ENCODE measurements at places on chromosomes 3 and 15.

DNA sequence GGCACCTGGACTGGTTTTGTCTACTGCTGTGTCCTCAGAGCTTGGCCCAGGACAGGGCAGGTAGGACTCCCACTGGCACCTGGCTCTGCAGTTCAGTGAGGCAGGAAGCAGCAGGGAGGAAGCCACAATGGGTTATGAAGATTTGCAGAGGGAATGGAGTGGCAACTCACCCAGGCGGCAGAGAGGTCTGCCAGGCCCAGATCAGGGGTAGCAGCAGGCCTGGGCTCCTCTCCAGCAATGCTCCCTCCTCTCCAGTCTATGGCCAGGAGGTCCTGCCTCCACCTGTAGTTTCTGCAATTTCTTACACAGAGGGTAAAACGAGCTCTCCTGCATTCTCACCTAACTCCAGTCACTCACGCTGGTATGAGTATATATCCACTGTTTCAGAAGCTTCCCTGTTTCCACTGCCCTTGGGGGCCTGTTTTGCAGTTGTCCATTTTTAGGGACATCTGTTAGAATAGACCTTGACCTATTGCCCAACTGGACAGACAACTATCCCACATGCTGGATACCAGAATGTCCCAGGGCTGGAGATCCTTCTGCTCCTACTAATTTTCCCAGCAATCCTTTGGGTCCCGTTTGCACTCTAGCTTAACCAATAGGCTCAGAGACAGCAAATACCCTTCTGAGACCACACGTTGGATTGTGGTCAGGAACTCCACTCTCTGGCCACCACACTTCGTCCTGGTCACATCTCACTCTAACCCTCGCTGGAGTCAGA, 35.2 kb downstream of the HMCES start:
- no peak for DNase-seq

DNA sequence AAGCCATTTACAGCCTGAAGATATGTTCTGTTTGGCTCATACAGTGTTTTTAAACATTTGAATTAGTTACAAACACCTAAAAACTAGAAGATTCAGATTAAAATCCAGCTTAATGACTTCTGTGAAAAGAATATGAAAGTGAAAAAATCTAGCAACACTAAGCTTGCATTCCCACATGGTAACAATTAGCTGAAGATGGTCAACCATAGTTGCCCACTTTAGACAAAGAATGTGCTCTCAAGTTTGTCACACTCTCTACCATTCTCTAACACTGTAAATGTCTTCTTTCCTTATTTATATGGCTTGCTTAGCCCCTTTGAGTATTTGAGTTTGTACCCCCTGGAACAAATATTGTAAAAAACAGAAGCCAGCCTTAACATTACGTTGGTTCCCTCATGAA, 32.7 kb downstream of the HDGFL3 start:
- DNase-seq = no peak

DNA sequence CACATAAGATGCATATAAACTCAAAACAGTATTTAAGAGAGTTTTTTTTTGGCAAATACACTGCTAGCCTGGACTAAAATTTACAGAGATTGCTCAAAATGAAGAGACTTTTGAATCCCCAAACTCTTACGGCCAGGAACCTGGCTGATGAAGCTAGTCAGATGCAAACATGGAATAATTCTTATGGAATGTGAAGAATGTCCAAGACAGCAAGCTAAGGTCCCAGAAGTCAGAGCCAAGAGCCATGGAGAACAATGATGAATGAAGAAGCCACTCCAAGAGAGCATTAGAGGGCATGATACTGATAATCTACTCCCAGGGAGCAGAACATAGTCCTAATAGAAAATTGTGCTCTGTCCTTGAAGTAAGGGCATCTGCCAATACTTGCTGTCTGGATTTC, 705.5 kb downstream of the DIPK2A start:
- no peak for DNase-seq

DNA sequence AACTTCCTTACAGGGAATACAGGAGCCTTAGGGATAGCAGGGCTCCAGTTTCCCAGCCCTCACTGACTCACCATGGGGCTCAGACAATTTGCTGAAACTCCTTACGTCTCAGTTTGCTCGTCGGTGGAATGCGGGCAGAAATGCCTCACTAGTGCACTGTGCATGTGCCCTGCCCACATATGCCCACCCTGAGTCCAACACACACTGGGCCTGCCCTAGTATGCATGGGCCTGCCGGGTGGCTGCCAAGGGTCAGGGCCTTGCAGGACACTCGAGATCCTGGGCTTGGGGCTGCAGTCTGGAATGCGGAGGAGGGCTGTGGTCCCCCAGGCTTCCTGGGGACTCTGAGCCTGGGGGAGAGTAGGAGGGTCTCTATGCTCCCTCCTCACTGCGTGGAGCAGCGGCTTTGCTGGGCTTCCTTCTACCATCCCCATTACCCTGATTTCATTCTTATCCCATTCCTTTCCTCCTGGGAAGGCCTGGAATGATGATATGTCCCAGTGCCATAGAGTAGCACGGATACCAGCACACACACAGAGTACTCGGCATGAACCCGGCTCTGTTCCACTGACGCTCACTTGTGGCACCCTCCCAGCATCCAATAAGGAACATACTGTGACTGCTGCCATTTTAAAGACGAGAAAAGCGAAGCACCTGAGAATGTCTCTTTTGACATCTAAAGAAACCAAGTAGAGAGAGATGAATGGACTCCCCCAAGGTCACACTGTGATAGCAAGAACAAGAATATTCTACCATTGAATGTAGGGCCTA, 124.2 kb downstream of the ASB7 start:
- DNase-seq = no peak

- no peak for DNase-seq
Measured at GRCh38 chr3:41247055-41248004, 48.0 kb downstream of the CTNNB1 start.

DNA sequence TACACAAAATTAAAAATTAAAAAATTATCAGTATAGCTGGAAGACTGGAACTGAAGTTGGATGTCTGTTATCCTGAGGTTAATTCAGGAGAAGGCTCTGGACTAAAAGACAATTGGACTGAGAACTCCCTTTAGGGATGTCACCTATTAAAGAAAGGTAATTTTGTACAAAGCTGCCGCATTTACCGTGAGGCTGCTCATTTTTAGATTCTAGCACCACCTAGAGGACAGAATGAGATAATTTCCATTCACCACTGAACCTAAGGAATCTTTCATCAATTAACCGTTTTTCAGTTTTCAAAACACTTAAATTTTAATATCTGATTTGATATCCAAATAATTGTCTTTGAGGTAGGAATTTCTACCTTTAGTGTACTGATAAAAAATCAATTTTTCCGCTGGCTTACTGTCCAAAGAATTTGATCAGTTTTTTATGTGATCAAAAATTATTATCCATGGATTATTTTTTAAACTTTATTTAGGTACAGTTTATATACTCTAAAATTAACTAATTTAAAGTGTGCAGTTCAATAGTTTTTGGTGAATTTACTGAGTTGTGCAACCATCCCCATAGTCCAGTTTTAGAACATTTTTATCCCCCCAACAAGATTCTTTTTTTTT, 106.7 kb upstream of the TNIK start:
- peak; percentile 63 for DNase-seq

GRCh38 chr3:54374214-54374852, 252.0 kb downstream of the CACNA2D3 start:
- DNase-seq = peak; percentile 3

GRCh38 chr3:29153811-29154210, 127.1 kb upstream of the RBMS3 start:
- DNase-seq = peak; percentile 80

- DNase-seq = no peak
Measured at GRCh38 chr15:81948222-81948621, 97.6 kb downstream of the MEX3B start.

DNA sequence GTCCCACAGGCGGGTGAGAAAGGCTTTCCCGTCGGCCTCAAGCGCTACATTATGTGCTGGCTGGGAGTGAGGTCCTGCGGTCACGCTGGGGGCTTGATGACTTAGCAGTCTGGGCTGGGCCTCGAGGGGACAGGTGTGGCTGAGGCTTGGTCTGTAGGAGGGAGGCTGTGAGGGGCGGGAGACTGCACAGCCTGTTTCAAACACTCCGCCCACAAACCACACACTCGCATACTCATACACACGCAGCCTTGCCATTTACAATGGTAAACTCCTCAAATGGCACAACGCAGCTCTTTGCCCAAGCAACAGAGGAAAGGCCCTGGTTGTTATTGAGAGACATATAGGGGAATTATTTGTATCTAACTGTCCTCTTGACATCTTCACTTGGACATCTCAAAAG, 32.4 kb upstream of the RASGRF1 start:
- no peak for DNase-seq

- DNase-seq = no peak
Measured at GRCh38 chr3:135216659-135217058, 421.6 kb downstream of the EPHB1 start.

DNA sequence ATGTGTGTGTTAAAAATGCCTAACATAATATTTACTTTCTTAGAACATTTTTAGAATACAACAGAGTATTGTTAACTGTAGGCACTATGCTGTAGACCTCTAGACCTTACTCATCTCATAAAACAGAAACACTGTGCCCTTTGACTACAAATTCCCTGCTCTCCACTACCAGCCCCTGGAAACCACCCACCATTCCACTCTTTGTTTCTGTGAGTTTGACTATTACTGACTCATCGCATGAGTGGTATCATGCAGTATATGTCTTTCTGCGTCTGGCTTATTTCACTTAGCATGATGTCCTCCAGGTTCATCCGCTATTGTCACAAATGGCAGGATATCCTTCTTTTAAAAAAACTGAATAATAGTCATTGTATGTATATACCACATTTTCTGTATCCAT, 216.7 kb upstream of the CFAP20DC start:
- DNase-seq = no peak

GRCh38 chr15:86164232-86164898, 84.7 kb downstream of the AGBL1 start:
- DNase-seq = no peak
